ENCODE measurements at places on chromosomes 7 and 10. TPM values are rescaled to one million over a fixed set of nuclear protein-coding genes. Genes with fewer than 3 reads are reported as not detected.

The TRDMT1 gene
- 11.9 TPM for total RNA-seq

DNA sequence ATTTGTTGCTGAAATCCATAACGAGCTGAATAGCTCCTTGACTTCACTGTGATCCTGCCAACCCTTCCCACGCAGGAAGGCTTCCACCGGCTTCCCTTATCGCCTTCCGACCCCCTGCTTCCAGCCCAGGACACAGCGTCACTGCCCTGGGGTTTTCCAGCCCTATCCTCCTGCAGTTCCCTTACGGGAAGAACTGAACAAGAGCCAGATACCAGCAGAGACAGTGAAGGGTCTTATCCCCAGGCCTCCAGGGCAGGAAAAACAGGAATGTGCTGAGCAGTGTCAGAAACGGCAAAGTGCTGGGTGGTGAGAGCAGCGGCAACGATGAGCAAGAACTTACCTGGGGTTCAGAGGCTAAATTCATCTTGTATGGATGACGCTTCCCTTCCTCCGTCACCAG lies 22.4 kb downstream of the PDLIM1 start:
- peak; percentile 55 for DNase-seq

GRCh38 chr7:4297918-4298219 lies 384.2 kb upstream of the FOXK1 start:
- no peak for DNase-seq

- DNase-seq: peak; percentile 32
Observed at GRCh38 chr10:50972591-50972990, 87.2 kb upstream of the A1CF start.

GRCh38 chr10:76149182-76149581 lies 717.8 kb downstream of the LRMDA start:
- DNase-seq: no peak

DNA sequence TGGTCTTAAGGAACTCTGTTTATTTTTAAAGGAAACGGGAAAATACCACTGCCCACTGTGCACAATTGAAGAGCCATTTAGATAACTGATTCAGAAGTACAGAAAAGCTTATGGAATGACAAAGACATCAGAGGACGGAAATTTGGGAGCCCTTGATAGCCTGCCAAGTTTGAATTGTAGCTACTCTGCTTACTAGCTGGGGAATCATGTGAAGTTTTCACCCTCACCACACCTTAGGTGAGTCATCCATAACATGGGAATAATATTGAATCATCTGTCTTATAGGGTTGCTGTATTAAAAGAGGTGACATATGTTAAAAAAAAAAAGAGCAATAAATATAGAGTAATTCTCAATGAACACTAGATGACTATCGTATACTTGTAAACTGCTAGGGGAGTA lies 1104.2 kb downstream of the GATA3 start:
- DNase-seq: no peak

The MORN4 gene
- total RNA-seq: 10.1 TPM
